ENCODE measurements at places on chromosomes 7 and 10.

DNA sequence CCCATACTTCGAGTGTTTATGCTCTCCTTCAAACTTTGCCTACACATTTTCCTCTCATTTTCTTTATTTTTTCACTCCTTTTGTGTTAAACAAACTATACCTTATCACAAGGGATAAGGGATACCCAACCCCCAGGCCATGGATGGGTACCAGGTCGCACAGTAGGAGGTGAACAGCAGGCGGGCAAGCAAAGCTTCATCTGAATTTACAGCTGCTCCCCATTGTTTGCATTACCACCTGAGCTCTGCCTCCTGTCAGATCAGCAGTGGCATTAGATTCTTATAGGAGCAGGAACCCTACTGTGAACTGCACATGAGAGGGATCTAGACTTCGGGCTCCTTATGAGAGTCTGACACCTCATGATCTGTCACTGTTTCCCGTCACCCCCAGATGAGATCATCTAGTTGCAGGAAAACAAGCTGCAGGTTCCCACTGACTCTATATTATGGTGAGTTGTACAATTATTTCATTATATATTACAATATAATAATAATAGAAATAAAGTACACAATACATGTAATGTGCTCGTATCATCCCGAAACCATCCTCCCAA is 28.5 kb downstream of the ZC3HC1 start:
- no peak for DNase-seq

GRCh38 chr10:123413353-123413752 is 252.8 kb upstream of the GPR26 start:
- no peak for DNase-seq

DNA sequence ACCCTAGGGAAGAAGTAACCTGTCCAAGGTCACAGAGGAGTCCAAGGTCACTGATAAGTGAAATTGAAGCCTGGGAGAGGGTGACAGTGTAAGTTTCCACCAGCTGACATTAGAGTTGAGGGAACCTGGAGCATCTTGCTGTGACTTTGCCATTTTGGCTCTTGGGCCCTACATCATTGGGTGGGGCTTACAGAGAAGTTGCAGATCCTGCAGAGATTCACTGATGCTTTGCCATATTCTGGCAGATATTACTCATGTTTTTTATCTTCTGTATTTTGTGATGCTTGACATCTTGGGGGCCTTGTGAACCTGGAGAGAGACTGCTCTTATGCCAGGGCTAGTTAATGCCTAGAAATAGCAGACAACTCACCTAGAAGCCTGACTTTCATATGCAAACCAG is 36.5 kb downstream of the SMKR1 start:
- no peak for DNase-seq

- DNase-seq: no peak
Measured at GRCh38 chr10:69292459-69292858, 14.2 kb downstream of the HK1 start.

GRCh38 chr7:67725423-67725822 is 728.8 kb downstream of the TYW1 start:
- no peak for DNase-seq

DNA sequence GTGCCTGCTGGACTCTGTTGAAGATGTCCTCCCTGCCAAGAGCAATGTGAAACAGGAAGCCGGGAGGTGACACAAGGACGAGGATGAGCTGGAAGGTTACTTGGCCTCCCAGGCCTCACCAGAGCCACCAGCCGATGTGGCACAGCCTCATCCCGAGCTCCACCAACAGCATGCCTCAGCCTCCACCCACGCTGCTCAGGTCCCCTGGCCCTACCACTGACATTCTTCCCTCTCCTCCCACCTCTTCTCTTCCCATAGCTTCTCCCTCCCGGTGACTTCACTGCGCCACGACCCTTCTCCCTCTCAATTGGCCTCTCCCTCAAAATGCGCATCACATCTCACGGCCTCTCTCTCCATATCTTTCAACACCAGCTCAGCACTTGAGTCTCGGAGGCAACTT is 249.9 kb downstream of the SKAP2 start:
- no peak for DNase-seq

- peak; percentile 15 for DNase-seq
Measured at GRCh38 chr7:133290676-133291333, 37.9 kb downstream of the EXOC4 start.

DNA sequence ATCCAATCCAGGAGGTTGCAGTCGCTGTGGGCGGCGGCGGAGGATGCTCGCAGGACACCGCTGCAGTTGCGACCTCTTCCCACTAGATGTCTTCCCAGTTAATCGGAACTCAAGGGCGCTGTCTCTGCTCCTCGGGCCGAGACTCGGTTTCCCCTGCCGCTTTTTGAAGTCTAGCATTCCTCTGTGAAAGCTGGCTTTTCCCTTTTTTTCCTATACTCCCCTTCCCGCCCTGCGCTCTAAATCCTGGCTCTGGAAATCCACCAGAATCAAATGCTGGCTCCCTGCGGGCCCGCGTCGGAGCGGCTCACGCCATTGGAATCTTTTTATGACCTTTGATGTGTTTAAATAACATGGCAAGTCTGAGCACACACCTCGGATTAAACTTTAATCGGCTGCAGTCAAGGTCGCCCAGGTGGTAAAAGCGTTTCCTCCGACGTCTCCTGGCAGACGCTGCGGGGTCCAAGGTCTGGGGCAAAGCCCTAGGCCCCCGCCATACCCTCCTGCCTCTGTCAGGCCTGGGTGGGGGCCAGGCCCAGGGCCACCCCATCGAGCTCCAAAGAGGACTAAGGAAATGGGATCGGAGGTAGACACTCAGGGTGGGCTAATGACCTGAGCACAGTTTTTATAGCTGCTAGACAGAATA is 10.7 kb upstream of the HOXA13 start:
- DNase-seq: peak; percentile 40

GRCh38 chr7:156889089-156889488 is 3.9 kb downstream of the LMBR1 start:
- DNase-seq: no peak

GRCh38 chr7:138527746-138528223 is 67.7 kb downstream of the TRIM24 start:
- no peak for DNase-seq

GRCh38 chr7:68744036-68744435 is 854.2 kb upstream of the AUTS2 start:
- no peak for DNase-seq

- DNase-seq: no peak
Measured at GRCh38 chr10:99595770-99596465, 24.3 kb downstream of the SLC25A28 start.

- DNase-seq: peak; percentile 52
Measured at GRCh38 chr7:107659666-107660065, 962 bp upstream of the SLC26A4 start.

DNA sequence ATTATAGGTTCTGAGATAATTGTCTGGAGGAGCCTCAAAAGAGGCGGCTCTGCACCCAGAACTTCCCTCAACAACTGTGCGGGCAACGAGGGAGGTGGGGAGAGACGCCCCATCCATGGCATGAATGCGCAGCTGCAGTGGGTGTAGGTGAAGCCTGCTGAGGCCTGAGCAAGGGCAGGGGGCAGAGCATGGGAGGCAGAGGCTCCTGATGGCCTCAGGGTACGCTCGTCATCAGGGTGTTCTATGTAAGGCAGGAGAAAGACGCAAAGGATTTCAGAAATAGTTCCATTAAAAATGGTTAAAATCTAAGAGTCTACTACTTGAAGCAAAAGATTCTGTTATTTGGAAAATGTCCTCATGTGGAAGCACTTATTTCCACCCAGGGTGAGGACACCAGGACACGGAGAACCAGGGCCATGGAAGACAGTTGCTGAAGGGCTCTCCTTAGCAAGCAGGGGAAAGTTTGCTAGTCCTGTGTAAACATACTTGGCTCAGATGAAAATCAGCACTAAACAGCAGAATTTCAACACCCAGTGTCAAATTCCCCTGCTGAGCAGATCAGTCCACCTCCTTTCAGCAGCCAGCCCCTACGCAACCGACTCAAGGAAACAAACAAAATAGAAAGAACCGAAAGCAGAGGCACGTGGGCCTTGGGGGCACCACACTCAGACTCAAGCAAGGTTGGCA is 18.9 kb downstream of the INSIG1 start:
- DNase-seq: no peak

DNA sequence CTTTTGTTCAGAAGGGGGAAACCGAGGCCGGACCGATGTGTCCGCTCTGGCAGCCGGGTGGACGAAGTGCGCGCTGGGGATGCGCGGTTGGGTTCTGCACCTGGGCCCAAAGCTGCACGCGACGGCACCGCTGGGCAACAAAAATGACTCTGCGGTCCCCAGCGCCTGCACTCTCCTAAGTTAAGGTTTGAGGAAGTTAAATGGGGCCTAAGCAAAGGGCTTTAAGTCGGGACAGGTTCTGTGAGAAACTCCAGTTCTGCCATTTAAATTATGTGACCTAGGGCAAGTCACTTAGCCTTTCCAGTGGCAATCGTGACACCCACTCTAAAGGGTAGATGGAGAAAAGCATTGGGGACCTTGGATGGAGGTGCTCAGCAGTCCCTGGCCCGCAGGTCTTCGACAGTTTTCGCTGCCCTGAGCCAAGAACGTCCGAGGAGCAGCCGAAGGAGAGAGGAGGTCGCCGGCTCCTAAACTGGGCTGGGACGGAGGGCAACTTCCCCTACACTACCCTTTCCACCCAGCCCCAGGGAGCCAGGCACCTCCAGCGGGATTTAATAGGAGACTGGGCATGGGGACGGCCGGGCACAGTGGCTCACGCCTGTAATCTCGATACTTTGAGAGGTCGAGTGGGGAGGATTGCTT is 534 bp upstream of the ACBD5 start:
- DNase-seq: no peak
